ENCODE measurements at places on chromosomes 4 and X.

DNA sequence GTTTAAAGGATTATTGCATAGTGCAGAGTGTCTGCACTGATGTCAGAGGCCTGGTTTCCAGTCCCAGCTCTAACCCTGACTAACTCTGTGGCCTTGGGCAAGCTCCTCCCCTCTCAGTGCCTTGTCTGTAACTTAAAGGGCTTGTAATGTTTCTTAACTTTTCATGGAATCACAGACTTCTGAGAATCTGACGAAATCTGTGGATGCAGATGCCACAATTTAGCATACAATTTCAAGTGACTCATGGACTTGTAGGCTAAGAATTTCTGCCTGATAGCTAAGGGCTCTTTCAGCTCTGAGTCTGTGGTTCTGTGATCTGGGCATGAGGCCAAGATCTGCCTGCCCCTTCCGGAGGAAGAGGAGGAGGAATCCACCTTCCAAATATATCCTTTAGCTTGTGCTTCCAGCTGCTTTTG is 236.9 kb downstream of the AR start:
- no peak for DNase-seq

- DNase-seq = no peak
Observed at GRCh38 chrX:116317409-116317808, 119.0 kb upstream of the SLC6A14 start.

DNA sequence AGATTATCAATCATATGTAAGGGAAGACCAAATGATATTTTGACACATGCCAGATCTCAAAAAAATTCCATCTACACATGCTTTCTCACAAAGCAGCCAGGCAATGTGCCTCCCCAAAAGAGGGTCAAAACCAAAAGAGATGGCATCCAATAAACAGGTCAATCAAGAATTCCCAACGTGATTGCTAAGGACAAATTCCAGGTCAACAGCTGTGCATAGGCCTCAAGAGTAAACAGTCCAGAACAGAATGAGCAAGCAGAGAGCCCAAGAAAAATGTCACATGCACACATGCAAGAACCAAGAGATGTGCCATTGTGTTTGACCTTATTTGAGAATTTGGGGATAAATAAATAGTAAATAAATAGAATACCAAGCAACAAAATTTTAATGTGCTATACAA is 136.7 kb downstream of the APBB2 start:
- no peak for DNase-seq

DNA sequence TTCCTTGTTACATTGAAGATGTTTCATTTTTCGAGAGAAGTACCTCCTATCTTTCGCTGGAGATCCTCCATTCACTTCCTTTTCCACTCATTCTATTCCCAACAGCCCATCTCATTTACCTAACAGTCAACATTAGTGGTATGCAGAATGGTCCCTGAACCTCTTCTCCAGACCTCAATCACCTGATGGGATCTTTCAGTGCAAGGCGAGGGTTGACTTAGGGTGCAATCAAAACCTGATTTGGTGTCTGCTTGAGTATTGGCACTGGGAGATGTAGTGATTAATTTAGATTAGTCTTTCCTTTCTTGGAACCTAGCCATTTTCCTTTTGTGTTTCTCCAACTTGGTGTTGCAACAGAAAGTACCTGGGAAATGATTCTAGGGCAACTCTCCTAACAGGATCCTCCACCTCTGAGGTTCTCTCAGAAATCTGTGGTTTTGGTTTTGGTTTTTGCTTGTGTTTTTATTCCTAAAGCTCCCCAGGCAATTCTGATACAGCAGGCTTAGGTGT is 18.4 kb downstream of the DDX3X start:
- DNase-seq = no peak

- DNase-seq = no peak
Observed at GRCh38 chr4:6772223-6772928, 10.2 kb upstream of the KIAA0232 start.

DNA sequence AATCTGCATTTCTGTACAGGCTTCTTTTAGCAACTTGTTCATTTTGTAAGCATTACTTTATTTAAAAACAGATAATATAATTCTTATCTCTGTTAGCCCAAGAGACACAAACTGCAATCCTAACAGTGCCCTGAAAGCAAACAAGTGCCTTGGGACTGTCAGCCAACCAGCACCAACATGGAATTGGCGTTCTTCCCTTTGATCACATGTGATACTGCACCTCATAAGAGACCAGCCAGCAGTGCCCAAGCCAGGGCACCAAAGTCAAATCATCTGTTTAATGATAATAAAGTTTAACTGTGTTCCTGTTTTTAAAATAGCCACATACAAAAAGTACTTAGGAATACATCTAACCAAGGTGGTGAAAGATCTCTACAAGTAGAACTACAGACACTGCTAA is 223.2 kb downstream of the PRDM5 start:
- DNase-seq = no peak
